ENCODE measurements at places on chromosomes 7 and 10.

DNA sequence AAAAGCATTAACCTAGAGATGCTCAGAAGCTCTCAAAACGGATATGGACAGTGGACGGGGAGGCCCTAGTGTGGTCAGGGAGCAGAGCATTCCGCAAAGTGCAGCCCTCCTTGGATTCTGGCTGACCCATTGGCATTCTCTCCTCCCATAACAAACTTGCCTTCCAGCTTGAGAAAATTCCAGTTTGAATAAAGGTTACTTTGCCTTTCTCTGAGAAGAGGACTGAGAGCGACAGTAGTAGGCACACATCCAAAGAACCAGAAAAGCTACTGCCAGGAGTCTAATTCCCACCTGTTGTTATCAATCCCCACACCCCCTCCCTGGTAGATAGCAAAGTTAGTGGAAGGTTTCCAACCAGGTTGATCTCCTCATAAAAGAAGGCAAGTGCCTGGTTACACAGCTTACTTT is 84.7 kb upstream of the TRIL start:
- DNase-seq: no peak

- DNase-seq: no peak
These were observed 92.7 kb downstream of the NRG3 start for GRCh38 chr10:81967716-81968115.

GRCh38 chr7:45974540-45975360 is 53.7 kb upstream of the IGFBP3 start:
- DNase-seq: no peak

DNA sequence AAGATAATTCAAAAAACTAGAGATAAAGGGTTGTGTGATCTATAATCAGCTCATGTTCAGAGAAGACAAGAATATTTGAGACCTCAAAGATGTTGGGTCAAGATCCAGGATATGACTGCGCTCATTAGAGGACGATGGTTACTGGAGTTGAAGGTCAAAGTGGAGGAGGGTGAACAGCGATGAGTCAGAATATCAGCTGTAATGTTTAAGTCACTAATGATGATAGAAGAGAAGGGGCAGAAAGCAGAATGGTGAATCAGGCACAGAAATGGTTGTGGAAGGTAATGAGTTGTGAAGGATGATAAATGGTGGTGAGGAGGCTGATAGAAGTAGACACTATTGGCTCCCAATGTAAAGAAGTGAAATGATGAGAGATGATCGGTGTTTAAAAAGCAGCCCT is 540.3 kb downstream of the INHBA start:
- DNase-seq: no peak

DNA sequence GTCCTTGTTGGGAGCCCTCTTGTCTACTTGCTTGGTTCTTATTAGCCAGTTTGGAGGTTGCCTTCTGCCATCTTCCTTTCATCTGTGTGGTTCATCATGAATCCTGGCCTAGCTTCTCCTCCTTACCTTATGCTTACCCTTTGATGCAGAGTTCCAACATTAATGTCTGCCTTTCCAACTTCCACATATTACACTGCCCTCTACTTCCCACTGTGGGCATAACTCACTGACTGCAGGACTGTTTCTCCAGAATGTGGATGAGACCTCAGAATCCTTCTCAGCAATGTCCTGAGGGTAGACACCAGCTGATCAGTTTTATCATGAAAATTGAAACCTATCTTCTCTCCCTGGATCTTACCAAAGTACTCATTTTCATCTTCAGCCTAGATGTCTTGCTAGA is 491.0 kb downstream of the LRMDA start:
- DNase-seq: no peak

GRCh38 chr10:80199828-80200227 is 5.5 kb downstream of the ANXA11 start:
- no peak for DNase-seq

- no peak for DNase-seq
These were observed 89.2 kb downstream of the DIP2C start for GRCh38 chr10:600234-600633.

DNA sequence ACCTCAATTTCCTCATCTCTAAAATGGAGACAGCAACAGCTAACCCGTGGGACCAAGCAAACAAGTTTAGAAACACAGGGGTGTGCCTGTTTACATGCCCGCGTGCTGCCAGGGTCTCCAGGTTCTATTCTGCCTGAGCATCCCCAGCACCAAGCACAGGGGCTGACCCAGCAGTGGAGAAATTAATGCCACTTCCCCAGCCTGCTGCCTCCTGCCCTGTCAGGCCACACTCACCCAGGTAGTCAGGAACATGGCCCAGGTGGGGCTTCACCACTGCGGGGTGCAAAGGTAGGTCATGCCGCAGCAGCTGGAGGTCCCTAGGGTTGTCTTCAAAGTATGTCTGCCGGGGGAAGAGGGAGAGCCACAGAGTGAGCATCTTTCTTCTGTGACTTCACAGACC is 5.8 kb downstream of the DDX56 start:
- DNase-seq: no peak

- DNase-seq: no peak
These were observed 101.5 kb upstream of the TAS2R16 start for GRCh38 chr7:123096976-123097375.

DNA sequence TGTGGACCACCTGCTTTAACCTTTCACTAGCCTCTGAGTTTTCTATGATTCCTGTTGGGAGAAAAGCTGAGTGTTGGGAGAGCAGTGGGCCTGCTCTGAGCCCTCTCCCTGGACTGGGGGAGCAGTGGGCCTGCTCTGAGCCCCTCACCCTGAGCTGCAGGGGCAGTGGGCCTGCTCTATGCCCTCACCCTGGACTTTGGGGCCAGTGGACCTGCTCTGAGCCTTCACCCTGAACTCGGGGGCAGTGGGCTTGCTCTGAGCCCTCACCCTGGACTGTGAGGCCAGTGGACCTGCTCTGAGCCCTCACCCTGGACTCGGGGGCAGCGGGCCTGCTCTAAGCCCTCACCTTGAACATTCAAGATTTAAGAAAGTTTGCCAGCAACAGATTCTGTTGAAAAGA is 33.4 kb downstream of the AGAP6 start:
- DNase-seq: no peak

- DNase-seq: no peak
These were observed 7.7 kb downstream of the HTR7 start for GRCh38 chr10:90849956-90850749.

- no peak for DNase-seq
These were observed 18.9 kb upstream of the ZNF138 start for GRCh38 chr7:64775289-64775688.

- no peak for DNase-seq
These were observed 216.6 kb downstream of the TWIST1 start for GRCh38 chr7:18900803-18901202.

DNA sequence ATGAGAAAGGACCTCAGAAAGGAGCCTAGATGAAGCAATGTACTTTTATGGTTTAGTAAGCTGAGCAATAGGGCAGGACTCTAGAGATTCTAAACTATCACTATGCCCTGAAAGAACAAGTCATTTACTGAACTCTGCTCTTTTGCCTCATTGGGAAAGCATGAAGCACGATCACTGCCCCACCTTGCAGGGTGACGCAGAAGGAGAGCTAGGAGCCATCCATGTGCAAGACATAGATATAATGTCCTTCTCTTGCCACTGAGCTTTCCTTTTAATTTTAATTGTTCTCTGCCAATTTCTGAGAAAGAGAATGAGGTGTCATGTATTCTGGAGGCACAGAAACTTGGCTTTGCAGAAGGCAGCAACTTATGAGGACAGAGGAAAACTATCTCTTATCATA is 108.3 kb downstream of the SORCS1 start:
- no peak for DNase-seq

- peak; percentile 12 for DNase-seq
These were observed 711 bp downstream of the KIF20B start for GRCh38 chr10:89702121-89702480.

- no peak for DNase-seq
These were observed 138.0 kb downstream of the PPP1R9A start for GRCh38 chr7:95045236-95045923.

DNA sequence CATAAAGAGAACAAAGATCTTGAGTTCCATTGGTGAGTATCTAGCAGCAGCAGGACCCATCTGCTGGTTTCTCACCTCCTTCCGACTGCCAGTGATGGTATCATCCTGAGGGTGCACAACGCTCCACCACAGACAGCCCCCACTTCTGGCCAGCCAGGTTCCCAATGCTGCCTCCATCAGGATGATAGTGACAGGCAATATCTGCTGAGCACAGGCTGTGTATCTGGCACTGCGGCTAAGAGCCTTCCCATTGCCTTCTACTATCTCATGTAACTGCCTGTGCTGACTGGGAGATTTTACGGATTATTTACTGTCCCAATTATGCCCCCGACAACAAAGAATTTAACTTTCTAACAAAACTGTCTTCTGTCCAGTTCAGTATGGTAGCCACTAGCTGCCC is 352.4 kb upstream of the AOAH start:
- DNase-seq: no peak

DNA sequence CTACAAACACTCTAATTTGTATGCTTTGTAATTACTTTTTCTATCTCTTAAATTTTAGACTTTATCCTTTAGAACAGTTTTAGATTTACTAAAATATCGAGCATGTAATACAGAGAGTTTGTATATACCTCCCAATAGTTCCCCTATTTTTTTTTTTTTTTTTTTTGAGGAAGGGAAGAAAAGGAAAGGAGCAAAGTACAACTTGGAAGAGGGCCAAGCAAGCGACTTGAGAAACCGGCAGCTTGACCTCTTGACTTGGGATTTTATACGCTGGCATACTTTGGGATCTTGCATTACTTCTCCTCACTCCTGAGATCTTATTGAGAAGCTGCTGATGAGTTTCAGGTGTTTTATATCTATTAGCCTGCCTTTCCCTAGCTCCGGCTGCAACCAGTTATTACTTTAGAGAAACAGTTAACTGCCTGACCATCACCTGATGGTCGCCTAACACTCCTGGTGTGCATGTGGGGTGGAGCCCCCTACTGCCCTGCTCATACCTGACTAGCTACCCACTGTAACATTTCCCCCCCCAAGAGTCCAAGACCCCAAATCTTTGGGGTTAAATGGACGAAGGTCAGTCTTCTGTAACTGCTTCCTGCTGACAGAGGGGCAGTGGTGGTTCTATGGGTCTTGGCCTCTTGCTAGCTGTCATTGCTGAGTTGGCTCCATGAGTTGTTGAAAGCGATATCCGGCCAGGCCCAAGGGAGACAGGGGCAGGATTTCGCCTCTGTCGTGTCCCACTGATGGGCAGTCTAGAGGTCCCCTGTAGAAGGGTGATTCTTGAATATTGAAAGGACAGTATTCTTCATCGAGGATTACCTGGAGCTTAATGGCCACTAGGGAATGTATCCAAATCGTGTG is 28.5 kb downstream of the MKLN1 start:
- no peak for DNase-seq

DNA sequence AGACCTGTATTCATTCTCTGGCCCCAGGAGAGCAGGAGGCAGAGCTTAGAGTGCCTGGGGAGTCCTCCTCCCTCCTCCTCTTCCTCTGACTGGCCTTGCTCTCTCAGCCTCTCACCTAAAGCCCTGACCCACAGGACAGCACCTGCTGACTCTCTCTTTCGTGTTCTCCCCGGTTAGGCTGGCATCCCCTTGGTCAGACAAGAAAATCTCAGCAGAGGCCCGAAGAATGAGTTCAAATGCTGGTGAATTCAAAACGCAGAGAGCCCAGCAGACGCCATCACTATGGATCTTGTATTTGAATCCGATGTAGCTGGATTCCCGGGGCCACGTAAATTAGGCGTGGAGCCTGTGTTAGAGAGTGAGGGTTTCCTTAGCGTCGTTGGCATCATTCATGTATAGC is 255.3 kb downstream of the KLF6 start:
- DNase-seq: no peak

GRCh38 chr7:87886875-87887274 is 10.6 kb downstream of the DBF4 start:
- no peak for DNase-seq

GRCh38 chr7:95473276-95473985 is 12.3 kb upstream of the ASB4 start:
- no peak for DNase-seq

- DNase-seq: no peak
These were observed 228.3 kb downstream of the ADARB2 start for GRCh38 chr10:1509011-1509530.

DNA sequence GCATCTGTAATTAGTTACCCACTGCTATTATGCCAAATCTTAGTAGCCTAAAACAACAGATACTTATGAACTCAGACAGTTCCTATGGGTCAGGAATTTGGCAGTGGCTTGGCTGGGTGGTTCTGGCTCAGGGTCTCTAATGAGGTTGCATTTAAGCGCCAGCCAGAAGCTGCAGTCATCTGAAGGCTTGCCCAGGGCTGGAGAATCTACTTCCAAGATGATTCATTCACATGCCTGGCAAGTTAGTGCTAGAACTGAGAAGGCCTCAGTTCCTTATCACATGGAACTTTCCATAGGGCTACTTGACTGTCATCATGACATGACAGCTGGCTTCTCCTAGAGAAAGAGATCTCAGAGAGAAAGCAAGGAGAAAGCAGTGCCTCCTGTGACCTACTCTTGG is 121.3 kb downstream of the AVL9 start:
- no peak for DNase-seq

- no peak for DNase-seq
These were observed 122.3 kb upstream of the LYZL2 start for GRCh38 chr10:30751678-30752331.

- no peak for DNase-seq
These were observed 15.9 kb downstream of the PRKG1 start for GRCh38 chr10:51090190-51090589.

GRCh38 chr7:5232874-5233273 is 42.8 kb downstream of the WIPI2 start:
- DNase-seq: no peak

GRCh38 chr10:59384761-59385160 is 22.4 kb upstream of the FAM13C start:
- no peak for DNase-seq

DNA sequence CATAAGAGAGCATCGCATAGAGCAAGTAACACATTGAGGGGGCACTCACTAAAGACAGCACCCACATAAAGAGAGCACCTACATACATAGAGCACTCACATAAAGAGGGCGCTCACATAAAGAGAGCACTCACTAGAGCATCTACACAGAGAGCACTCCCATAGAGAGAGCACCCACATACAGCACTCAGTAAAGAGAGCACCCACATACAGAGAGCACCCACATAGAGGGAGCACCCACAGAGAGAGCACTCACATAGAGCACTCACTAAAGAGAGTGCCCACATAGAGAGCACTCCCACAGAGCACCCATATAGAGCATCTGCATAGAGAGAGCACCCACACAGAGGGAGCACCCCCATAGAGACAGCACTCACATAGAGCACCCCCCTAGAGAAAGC is 47.8 kb downstream of the INSIG1 start:
- DNase-seq: no peak

GRCh38 chr10:66629996-66630395 is 295.8 kb upstream of the LRRTM3 start:
- DNase-seq: no peak

DNA sequence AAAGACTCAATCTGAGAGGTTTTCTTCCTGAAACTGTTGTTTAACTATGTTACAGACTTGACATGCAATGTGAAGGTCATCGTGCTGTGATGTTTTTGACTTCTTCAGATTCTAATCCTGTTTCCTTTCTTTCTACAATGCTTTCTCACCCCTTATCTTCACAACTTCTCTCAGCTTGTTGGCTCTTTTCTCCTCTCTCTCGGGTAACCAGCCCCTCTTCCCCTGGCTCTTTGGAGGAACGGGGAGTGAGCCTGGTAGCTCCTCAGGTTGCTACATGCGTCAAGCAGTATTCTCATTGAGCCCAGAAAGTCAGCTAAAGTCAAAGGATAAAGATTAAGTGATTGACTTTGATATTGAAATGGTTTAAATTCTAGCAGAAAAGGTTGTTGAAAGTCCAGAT is 40.1 kb downstream of the SEC23IP start:
- no peak for DNase-seq

Measured in right kidney (tissue), 9 donors.